ENCODE measurements at places on chromosomes 7 and 10. TPM values are rescaled to one million over a fixed set of nuclear protein-coding genes. Genes with fewer than 3 reads are reported as not detected.

The LRGUK gene
- total RNA-seq = 3.8 TPM

GRCh38 chr7:18019555-18019954, 8.1 kb downstream of the PRPS1L1 start:
- no peaks in the 10 kb centered on the region for H3K27me3 ChIP-seq
- DNase-seq = no peak
- H3K4me3 ChIP-seq = no peak overlapping the region
- no peak overlapping the region for H3K27ac ChIP-seq
- no peaks in the 10 kb centered on the region for H3K4me1 ChIP-seq

- H3K36me3 ChIP-seq = no peaks in the 10 kb centered on the region
- no peaks in the 10 kb centered on the region for H3K27me3 ChIP-seq
- no peak for DNase-seq
- H3K4me3 ChIP-seq = no peak overlapping the region
Measured at GRCh38 chr10:14731875-14732512, 42.7 kb downstream of the FAM107B start.

DNA sequence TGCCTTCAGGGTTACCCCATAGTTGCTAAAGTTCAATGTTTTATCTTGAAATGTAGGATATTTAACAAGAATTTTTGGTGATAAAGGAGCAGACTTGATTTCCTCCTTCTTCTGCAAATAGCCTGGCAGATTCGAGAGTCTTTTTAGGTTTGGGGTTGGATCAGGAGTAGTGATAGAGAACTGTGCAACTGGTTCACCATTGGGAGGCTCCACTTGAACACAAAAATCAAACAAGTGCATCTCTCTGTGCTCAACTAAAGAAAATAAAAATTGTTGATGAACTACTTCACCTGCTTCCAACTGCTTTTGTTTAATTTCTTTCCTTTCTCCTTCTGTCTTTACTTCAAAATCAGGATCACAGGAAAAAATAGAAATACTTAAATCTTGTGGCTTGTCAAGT, 58.5 kb downstream of the MACC1 start:
- no peak overlapping the region for H3K4me3 ChIP-seq
- H3K27ac ChIP-seq = no peak overlapping the region
- H3K27me3 ChIP-seq = no peaks in the 10 kb centered on the region
- DNase-seq = no peak
- no peaks in the 10 kb centered on the region for H3K4me1 ChIP-seq

GRCh38 chr10:79442171-79443040, 3.0 kb downstream of the ZCCHC24 start:
- no peaks in the 10 kb centered on the region for H3K36me3 ChIP-seq
- no peak overlapping the region for H3K27ac ChIP-seq
- no peak overlapping the region for H3K4me3 ChIP-seq
- no peaks in the 10 kb centered on the region for H3K4me1 ChIP-seq
- no peaks in the 10 kb centered on the region for H3K27me3 ChIP-seq
- no peak for DNase-seq

DNA sequence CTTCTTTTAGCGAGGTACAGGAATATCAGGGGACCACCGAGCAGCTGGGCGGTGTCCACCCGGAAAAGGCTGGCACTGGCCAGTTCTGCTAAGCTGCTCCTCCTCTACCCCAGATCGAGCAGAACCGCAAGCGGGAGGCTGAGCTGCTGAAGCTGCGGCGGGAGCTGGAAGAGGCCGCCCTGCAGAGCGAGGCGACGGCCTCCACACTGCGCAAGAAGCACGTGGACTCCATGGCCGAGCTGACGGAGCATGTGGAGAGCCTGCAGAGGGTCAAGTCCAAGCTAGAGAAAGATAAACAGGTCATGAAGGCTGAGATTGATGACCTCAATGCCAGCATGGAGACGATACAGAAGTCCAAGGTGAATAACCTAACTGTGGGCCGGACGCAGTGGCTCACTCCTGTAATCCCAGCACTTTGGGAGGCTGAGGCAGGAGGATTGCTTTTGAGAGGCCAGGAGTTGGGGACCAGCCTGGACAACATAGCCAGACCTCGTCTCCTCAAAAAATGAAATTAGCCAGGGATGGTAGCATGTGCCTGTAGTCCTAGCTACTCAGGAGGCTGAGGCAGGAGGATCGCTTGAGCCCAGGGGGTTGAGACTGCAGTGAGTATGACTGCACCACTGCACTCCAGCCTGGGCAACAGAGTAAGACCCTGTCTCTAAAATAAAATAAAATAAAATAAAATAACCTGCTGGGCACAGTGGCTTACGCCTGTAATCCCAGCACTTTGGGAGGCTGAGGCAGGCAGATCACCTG, 15.3 kb downstream of the MYH16 start:
- H3K27ac ChIP-seq = no peak overlapping the region
- H3K27me3 ChIP-seq = no peaks in the 10 kb centered on the region
- DNase-seq = no peak
- H3K4me3 ChIP-seq = no peak overlapping the region
- no peaks in the 10 kb centered on the region for H3K36me3 ChIP-seq
- H3K4me1 ChIP-seq = no peaks in the 10 kb centered on the region

GRCh38 chr7:143387156-143387975, 6.2 kb downstream of the ZYX start:
- H3K27me3 ChIP-seq = no peaks in the 10 kb centered on the region
- no peak overlapping the region for H3K27ac ChIP-seq
- no peak for DNase-seq
- no peak overlapping the region for H3K4me3 ChIP-seq
- peaks cover 33% of the 10 kb centered on the region for H3K4me1 ChIP-seq
- H3K36me3 ChIP-seq = peaks cover 3% of the 10 kb centered on the region

GRCh38 chr10:133237588-133238465, at the start of gene VENTX:
Gene VENTX, plus strand, starts transcription at chr10:133237855. Its CDS starts 60 bp downstream, at chr10:133237915.
- no peaks in the 10 kb centered on the region for H3K36me3 ChIP-seq
- DNase-seq = peak; percentile 35
- peaks cover 4% of the 10 kb centered on the region for H3K4me1 ChIP-seq
- no peak within 1 kb of the TSS for H3K4me3 ChIP-seq
- peaks cover 9% of the 10 kb centered on the region for H3K27me3 ChIP-seq

Data from kidney (tissue), 22 donors.